AG08395 (cell line): ENCODE measurements at places on chromosomes 1 and 21.

DNA sequence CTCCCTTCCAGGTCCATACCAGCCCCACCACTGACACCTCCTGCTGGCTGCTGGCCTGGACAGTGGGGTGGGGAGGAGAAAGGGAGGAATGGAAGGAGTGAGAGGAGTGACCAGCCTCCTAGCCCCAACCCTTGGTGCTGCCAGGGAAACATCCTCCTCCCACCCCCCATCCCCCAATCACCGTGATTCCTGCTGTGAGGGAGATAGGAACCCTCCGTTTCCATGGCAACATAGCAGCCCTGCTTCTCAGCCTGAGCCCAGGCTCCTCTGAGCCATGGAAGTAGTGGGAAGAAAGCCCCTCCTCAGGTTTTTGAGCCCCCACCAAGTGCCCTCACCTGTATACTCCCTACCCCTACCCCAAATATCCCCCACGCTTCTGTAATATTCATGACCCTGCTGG, 44.4 kb upstream of the SCMH1 start:
- no peak for DNase-seq

GRCh38 chr1:20410503-20410902, 75.5 kb downstream of the CAMK2N1 start:
- DNase-seq: no peak

GRCh38 chr1:9437961-9438430, 101.3 kb upstream of the SLC25A33 start:
- DNase-seq: no peak

DNA sequence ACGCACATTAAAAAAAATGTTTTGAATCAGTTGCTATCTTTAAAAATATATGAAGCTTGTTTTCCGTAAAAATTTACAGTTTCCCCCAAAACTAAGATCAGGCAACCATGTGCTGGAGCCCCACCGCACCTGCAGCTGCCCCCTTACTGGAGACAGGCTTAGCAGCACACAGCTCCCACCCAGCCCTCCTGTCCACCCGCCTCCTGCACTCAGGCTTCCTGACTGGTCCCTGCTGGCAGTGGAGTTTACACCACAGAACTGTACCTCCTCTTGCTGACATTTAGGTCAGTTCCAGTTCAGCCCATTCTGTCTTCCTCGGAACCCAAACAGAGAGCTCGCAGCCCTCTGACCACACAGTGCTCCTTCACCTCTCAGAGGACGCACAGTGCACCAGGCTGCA, 2.1 kb downstream of the GPR161 start:
- DNase-seq: no peak

- no peak for DNase-seq
Observed at GRCh38 chr21:38798481-38798882, 7.2 kb upstream of the ETS2 start.

DNA sequence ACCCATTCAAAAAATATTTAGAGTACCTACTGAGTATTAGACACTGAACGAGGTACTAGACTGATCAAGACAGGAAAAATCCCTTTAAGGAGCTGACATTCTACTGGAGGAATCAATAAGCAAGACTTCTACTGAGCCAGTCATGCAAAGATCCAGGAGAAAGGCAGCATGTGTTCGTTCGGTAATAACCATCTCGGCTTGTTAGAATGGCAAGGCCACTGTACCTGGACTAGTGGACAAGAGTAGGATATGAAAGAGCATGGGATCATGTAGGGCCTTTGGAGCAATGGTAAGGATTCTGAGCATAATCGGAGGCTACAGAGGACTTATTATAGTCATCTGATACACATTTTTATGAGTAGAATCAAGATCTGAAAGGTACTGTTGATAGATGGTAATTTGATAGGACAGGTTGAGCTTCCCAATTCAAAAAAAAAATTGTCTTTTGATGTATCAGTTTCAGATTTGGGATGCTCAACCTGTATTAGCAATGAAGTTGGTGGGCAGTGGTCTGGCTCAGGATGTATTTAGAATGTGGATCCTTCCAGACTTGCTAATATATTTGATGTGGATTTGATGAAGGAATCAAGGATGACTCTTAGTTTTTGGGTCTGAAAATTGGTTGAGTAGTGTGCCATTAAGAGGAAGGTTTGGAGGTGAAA, 2.3 kb downstream of the COX20 start:
- DNase-seq: no peak

DNA sequence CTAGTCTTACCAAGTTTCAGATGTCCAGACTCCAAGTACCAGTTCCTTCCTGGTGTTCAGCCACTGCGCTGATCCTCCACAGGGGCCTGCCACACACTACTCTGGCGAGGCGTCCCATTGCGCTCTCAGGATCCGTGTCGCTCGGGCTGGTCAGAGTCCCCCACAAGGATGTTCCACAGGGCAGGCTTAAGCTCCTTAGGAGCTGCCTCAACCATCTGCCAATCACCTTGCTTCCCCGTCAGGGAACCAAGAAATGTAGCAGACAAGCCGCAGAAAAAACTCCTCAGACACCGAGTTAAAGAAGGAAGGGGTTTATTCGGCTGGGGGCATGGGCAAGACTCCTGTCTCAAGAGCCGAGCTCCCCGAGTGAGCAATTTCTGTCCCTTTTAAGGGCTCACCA, 9.8 kb downstream of the OR2W3 start:
- no peak for DNase-seq

DNA sequence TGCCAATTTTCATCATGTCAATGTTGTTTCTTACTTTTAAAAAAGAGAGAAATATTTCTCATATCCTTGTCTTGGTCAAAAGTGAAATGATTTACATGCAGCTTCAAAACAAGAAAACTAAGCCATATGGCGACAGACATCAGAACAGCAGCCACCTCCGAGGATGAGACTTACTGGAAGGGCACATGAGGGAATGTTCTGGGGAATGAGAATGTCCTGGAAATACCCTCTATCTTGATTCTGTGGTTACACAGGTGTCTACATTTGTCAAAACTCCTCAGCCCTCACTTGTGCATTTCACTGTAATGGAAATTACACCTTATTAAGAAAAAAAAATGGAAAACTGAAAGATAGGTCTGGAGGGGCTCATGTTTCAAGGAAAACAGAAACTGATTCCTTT, 14.2 kb upstream of the ECE1 start:
- DNase-seq: no peak

DNA sequence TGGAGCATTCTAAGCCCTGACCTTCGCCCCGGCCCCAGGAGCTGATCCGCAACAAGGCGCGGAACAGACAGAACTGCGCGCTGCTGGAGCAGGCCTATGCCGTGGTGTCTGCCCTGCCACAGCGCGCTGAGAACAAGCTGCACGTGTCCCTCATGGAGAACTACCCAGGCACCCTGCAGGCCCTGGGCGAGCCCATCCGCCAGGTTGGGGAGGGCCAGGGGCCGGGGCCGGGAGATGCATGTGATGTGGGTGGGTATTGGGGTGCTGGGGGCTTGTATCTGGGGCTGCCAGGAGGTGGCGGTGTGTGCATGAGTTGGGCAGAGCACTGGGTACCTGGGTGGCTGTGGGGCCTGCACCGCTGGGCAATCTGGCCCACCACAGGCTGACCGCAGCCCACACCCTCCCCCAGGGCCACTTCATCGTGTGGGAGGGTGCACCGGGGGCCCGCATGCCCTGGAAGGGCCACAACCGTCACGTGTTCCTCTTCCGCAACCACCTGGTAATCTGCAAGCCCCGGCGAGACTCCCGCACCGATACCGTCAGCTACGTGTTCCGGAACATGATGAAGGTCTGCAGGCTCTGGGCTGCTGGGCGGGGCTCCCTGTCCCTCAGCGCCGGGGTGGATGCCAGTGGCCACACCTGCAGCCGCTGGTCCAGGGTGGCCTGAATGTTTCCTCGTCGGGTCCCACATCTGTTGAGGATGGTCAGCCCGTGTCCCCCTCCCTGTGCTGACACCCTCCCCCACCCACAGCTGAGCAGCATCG, 65.8 kb downstream of the TRIM11 start:
- no peak for DNase-seq

DNA sequence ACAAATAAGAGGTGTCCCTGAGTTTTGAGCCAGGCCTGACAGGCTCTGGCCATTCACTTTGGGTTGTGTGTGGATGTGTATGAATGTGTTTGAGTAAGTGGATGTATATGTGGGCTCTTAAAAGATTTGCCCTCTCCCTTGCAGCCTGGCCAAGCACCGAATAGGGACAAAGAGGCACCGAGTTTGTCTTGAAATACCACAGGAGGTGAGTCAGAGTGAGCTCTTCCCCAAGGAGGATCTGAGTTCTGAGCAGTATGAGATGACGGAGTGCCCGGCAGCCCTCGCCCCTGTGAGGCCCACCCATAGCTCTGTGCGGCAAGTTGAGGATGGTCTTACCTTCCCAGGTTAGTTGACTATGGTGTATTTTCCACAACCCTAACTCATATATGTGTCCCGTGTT, 19.0 kb downstream of the KDM4A start:
- peak; percentile 31 for DNase-seq

DNA sequence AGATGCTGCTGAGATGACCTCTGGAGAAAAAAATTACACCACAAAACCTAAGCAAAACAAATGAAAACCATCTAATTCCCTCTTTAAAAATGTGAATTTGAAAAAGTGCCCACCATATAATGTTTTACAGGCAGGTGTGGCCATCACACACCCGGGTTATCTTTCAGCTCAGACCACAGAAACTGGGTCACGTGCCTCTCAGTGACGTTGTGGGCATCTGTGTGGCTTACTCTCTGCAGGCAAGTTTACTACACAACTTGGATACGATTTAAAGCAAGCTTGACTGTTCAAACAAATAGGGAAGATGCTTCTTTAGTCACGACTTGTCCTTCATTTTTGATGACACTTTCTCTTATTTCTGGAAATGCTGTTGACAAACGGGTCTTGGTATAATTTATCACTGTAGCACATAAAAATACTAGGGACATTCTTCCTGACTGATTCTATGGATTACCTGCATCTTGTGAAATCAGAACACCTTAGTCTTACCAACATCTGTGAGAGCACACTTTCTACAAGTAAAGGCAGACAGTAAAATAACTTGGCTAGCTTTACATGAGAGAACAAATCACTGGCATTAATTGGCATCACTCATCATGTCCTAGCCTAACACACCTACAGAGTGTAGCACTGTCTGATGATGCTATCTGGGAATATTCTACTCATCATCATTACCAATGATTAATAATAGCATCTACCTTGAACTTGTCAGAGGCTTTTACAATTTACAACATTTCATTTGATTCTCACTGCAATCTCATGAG, 89.3 kb upstream of the EDEM3 start:
- DNase-seq: no peak

GRCh38 chr1:61053226-61053711, 29.1 kb upstream of the NFIA start:
- no peak for DNase-seq

DNA sequence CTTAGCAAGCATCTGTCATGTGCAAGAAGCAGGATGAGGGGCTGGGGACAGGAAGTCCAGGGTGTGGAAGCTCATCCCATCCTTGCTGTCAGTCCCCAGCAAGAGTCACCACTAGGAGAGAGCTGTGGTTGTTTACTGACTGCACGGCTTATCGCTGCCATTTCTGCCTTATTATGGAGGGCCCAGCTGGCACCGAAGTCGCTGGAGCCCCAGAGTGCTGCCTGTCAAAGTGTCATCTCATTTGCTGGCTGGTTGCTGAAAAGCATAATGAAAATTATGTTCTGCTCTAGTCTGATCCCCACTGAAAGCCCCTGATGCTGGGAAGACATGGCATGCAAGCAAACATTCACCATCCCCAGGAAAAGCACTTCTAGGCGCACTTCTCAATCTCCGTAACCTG, 642.7 kb downstream of the NPHP4 start:
- DNase-seq: no peak

DNA sequence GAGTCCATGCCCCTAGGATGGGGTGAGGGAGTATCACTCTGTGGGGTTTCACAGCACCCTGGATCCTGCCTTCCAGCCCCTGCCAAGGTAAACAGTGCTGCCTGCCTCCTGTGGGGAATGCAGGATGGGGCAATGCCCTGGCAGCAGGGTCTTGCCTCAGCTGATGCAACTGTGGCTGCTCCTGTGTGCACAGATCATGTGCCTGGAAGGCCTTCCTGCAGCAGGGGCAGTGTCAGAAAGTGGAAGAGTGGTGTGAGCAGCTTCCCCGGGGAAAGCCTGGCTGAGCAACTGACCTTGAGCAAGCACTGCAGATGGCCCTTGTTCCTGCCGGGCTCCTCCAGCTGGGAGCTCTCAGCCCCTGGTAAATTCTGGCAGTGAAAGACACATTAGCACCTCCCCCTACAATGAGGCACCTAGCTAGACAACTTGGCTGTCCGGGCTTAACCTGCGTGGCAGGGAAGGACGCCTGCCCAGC, 9.9 kb downstream of the TOR3A start:
- DNase-seq: peak; percentile 55

- no peak for DNase-seq
Observed at GRCh38 chr1:228494970-228495853, 8.0 kb downstream of the RNF187 start.
